K562 (cell line): ENCODE measurements at places on chromosomes 16 and 17.

DNA sequence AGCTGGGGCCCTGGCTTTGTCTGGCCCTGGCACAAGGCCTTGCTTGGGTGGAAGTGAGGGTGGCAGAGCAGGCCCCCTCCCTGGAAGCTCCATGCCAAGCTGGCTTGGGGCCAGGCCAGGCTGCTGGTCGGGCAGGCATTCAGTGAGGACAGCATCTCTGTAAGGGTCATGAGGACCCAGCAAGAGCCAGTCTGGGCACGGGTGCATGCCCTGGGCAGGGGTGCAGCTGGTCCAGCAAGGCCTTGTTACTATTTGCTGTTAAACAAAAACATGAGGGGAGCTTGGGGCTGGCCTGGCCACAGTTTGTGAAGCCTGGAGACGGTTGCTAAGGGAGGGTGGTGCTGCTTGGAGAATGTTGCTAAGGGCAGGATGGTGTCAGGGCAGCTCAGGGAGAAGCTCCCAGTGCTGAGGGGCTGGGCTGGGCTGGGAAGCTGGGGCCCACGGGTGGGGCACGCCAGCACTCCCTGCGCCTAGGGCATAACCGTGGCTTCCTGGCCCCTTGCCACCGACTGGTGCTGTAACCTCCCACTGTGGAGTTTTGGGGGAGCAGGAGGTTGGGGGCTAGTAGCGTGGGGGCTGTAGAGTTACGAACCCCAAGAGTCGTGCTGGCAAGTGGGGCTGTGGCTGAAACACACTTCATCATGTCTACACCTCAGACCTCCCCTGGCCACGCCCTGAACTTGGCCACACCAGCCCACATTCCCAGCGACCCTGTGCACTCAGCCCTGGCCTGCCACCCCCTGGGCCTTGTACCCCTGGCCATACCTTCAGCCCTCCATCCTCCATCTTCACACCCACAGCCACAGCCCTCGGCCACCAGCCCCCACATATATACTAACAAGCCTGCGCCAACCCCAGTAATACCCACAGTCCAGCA lies 1.6 kb downstream of the TPPP3 start:
- DNase-seq, result no peak

DNA sequence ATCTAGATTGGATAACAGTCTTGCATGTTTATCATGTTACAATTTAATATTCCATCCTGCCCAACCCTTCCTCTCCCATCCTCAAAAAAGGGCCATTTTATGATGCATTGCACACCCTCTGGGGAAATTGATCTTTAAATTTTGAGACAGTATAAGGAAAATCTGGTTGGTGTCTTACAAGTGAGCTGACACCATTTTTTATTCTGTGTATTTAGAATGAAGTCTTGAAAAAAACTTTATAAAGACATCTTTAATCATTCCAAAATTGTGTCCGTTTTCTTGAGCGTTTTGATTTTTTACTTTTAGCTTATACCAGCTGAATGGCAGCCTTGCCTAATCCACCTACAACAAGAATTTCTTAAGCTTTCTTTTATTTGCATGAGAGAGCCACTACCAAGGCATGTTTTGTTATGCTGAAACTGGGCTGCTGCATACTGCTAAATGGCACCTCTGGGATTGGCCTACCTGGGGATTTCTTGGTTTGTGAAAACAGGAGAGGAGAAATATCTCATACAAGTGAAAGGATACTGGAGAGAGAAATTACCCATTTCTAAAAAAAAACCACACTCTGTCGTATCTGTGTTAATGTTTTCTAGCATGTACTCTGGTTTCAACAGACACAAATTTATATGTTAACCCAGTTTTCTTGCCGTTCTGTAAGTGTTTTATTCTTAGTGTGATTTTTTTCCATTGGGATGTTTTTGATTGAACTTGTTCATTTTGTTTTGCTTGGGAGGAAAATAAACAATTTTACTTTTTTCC lies 52.2 kb downstream of the TUBD1 start:
- no peak for DNase-seq

- no peak for DNase-seq
Measured at GRCh38 chr16:2006317-2006716, 3.3 kb downstream of the ZNF598 start.

- no peak for DNase-seq
Measured at GRCh38 chr17:41967921-41968578, 1.5 kb downstream of the CNP start.

DNA sequence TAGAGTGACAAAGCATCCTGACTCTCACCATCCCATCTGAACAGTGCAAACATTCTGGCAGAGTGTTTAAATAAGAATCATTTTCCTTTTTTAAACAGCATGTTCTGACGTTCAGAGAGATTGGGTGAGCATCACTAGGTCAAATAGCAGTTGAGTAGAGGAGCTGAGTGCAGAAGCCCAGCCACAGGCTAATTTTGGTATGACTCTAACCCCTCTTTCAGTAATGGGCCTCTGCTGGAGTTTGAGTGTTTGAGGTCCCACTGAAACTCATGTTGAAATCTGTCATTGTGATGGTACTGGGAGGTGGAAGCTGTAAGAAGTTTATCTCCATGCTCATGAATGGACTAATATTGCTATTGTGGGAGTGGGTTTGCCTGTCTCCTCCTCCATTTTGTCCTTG lies 194.4 kb downstream of the SALL1 start:
- no peak for DNase-seq

DNA sequence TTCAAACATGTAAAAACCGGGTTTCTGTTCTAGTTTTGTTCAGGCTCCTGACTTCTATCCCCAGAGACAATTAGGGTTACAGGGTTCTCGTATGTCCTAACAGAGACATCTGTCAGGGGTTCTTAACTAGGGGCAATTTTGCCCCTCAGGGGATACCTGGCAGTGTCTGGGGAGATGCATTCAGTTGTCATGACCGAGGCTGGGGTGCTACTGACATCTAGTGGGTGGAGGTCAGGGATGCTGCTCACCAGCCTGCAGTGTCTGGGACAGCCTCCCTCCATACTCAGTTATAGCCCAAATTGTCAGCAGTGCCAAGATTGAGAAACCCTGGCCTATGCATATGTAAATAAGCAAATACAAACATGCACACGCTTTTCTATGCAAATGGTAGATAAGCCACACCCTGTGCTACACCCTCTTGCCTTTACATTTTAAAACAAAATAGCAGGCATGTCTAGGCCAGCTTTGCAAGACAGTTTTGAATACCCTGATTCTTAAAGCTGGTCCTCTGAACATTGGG lies 37.4 kb downstream of the CLEC16A start:
- DNase-seq, result peak; percentile 60

DNA sequence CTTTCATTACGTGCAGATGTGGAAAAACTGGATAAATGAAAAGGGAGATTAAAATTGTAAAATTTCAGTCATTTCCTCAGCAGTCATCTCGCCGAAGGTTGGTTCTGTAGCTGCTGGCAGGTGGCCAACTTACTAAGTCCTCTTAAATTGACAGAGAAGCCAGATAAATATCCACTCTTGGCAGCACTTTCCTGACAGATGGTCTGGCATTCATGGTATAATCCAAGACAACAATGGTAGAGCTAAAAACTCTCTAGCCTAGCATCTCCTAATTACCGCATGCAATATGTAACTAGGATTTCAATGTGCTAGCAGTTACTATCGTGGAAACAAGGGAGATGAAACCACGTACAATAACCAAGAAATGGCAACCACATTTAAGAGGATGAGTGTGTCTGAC lies 306.3 kb downstream of the CNTNAP4 start:
- DNase-seq, result no peak

- DNase-seq, result peak; percentile 65
Measured at GRCh38 chr16:47018223-47018891, 44.9 kb upstream of the DNAJA2 start.

- DNase-seq, result no peak
Measured at GRCh38 chr16:16960785-16961184, 510.0 kb downstream of the XYLT1 start.

- DNase-seq, result no peak
Measured at GRCh38 chr17:72617557-72617956, 474.9 kb downstream of the SLC39A11 start.

DNA sequence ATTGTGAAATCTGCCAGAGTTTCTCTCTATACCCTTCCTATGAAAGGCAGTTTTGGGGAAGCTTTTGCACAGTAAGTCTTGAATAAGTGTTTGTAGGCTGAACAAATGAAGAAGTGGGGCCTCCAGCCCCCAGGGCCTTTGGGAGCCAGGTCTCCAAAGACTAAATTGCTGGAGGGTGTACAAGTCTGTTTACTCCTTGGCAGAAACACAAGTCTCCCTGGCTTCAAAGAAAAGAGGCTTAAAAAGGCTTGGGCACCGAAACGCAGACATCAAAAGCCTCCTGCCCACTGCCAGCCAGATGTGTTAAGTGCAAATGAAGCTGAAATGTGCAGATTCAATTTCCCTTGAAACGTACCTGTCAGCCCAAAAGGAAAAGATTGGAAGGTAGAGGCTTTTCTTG lies 146.3 kb downstream of the TMEM132E start:
- no peak for DNase-seq

DNA sequence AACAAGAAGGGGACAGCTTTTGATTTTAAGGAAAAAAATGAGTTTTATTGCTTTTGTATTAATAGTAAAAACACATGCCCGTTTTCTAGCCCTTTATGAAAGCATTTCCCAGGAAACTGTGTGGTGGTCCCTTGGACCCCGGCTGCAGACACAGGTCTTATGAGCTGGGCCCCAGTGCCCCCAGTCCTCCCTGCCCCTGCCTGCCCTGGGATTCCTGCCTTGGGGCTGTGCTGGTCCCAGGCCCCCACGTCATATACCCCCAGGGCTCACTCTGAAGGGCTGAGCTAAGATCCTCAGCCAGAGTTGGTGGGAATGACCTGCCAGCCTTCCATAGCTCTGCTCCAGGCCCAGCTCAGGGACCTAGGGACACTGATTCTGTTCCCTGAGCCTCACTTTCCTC lies 30.8 kb downstream of the GINS2 start:
- DNase-seq, result no peak

DNA sequence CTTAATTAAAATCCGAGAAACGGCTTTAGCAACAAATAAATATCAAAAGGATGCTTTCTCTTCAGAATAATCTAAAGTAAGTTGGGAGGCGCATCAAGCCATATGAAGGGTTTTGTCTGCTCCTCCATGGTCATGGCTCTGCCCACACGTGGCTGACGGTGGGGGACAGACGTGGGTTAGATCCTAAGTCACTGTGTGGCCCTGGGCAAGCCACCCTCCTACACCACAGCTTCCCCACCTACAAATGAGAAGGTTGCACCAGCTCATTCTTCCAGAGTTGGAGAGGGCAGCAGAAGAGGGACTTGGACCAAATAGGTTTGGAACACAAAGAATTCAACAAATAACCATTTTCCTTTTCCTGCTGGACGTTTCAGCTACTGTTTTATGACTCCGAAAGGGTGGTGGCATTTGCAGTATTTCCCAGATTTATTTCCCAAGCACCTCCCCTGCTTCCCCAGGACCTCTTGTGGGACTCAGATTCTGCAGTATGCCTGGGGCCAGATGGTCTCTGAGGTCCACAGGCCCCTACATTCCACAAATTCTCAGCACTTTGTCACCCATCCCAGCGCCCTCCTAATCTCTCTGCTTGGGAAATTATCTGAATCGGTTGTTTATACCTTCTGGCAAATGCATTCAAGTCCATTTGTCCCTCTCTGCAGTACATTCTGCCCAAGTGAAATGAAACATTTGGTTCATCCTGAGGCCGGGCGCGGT lies 17.8 kb downstream of the LRRC75A start:
- DNase-seq, result no peak

- DNase-seq, result no peak
Measured at GRCh38 chr16:78689028-78689427, 589.6 kb downstream of the WWOX start.

GRCh38 chr16:50314665-50315064 lies 48.3 kb downstream of the ADCY7 start:
- no peak for DNase-seq

DNA sequence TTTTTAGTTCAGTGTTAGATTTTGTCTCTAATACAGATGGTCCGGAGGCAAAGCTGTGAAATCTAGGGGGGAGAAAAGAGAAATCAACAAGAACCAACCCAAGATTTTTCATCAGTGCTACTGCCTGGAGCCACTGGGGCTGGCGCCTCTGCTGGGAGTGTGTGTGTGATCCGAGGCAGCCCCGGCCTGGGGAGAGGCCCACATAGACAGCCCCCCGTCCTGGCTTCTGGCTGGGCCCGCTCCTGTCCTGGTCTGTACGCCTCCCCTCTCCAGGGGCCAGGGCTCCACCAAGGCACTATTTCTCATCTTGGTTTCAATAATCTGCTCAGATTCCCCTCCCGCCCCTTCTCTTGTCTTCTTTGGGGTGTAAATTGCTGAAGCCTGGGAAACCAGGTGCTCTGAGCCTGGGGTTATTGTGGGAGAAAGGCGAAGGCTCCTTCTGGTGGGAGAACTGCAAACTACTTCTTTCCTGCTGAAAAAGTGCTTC lies 7.8 kb downstream of the BAHCC1 start:
- DNase-seq, result no peak

GRCh38 chr17:14693382-14693781 lies 392.5 kb downstream of the HS3ST3B1 start:
- no peak for DNase-seq

DNA sequence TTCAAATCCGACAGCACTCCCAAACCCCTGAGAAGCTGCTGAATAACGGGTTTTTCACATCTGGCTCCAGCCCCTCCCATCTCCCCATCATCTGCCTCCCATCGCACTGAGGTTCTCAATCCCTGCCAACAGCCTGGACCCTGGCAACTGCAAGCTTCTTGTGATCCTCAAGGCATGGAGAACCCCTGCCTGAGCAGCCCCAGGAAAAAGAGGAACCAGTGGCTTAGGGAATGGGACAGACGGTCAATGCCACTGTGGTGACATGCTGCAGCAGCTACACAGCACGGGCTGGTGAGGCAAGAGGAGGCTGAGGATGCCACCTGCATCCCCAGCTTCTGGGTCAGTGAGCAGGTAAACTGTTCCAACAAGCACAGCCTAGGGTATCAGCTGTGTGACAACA lies 3.3 kb upstream of the MBTPS1 start:
- DNase-seq, result no peak

GRCh38 chr17:75639327-75639726 lies 6.1 kb downstream of the SMIM5 start:
- DNase-seq, result no peak

DNA sequence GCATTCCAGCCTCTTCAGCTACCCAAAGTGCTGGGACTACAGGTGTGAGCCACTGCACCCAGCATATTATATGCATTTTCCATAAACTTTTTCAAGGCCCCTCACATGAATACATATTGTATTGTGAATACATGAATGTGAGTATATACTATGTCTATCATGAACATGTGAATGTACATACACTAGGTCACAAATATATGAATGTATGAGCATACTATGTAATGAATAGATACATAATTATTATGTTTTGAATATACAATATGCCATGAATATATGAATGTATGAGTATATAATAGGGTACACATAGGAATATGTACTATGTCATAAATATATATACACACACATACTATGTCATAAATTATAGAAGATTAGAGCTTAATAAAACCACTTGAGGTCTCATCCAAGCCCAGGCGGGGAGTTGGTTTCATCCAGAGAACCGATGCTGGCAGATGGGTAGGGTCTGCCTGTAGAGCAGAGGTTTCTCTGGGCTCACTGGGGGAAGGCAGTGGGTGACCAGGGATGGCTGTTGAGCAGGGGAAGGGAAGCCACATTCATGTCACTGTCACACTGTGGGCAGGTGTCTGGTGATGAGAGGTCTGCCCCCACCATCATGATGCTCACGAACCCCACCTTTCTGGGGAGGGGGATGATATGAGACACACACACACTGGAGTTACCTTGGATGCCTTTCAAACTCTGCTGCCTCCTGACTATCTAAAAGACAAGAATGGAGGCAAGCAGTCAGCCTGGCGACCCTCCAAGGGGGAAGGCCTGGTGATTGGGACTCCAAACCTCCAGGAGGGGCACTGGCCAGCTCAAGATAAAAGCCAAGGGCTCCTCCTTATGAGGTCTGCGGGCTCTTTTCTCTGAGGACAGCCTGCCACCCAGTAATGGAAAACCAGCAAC lies 7.3 kb downstream of the C16orf95 start:
- no peak for DNase-seq
